NCI-H82 (cell line): ENCODE measurements at places on chromosomes 5 and 9.

DNA sequence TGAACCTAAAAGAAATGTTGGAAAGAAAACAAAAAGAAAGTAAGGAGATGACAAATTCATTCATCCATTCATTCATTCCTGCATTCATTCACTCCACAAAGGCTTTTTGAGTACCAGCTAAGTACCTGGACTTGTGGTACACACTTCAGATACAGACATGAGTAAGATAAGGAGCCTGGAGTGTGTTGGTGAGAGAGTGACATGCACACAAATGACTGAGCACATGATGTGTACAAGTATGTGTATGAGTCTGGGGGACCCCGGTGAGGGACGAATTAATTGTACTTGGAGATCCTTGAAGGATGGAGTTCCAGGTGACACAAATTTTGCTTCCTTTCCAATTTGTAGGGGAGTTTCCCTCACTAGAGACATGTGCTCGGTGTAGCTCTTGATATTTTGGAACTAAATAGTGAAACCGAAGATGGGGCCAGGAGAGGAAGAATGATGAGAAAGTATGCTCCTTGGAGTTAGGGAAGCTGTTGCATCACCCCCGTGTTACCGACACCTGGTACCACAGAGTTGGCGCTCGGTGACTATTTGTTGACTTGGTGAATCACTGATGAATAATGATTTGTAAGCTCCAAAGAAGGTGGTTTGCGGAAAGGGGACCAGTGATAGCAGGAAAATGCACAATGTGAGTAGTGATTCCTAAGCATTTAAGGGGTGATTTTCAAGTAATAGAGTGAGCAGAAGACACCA is 509.8 kb downstream of the CCDC171 start:
- no peak for DNase-seq

DNA sequence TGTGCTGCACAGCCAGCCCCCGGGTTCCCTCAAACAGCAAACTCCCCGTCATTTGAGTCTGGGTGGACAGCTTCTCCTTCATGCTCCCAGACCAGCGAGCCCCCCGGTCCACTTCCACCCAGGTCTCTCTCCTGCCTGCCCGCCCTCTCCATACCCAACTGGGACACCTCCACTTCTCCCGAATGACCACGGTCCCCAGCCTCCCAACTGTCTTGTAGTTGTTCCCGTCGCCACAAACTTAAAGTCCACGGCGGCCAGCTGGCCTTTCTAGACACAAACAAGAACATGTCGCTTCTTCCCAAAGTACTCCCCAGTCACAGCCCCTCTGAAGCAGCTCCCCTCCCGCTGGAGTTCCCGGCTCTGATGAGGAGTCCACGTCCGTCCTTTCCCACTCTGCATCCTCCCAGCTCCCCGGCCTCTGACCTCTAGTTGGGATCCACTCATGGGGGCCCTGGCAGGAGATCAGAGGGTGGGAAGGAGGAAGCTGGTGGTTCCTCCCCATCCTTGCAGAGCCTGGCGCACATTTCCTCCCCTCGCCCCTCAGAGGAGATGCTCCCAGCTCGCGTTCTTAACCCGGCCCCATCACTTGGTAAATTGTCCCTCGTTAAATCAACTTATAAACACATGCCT is 24.1 kb upstream of the PPP1R26 start:
- DNase-seq, result no peak

DNA sequence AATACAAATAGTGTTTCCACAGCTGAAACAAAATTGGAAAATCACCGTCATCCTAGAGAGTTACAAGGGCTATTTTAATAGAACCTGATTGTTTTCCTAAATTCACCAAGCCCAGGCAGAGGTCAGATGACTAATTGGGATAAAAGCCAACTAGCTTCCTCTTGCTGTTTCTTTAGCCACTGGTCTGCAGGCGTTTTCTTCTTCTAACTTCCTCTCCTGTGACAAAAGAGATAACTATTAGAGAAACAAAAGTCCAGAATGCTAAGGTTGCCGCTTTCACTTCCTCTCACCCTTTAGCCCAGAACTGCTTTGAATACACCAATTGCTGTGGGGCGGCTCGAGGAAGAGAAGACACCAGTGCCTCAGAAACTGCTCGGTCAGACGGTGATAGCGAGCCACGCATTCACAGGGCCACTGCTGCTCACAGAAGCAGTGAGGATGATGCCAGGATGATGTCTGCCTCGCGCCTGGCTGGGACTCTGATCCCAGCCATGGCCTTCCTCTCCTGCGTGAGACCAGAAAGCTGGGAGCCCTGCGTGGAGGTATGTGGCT is at the start of gene TLR4:
TLR4 (plus strand) TSS at position 380 of the 552 bp plus-strand sequence; CDS start at position 450, 70 bp downstream.
- DNase-seq, result no peak

DNA sequence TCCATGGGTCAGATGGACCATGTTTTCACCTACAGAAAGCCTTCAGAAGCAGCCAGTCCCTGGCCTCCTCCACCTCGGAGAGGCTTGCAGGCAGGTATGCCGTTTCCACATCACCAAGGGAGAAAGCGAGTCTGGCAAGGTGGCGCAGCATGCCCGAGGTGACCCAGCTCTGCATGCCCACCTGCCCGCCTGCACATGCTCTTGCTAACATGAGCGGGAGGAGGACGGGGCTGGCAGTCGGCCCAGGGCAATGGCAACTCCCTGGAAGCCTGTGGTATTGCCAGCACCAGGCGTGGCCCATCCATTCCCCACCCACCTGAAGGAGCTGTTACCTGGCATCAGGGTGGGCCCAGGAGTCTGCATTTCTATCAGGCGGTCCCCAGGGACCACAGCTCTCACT is 3.3 kb upstream of the NINJ1 start:
- DNase-seq, result no peak

DNA sequence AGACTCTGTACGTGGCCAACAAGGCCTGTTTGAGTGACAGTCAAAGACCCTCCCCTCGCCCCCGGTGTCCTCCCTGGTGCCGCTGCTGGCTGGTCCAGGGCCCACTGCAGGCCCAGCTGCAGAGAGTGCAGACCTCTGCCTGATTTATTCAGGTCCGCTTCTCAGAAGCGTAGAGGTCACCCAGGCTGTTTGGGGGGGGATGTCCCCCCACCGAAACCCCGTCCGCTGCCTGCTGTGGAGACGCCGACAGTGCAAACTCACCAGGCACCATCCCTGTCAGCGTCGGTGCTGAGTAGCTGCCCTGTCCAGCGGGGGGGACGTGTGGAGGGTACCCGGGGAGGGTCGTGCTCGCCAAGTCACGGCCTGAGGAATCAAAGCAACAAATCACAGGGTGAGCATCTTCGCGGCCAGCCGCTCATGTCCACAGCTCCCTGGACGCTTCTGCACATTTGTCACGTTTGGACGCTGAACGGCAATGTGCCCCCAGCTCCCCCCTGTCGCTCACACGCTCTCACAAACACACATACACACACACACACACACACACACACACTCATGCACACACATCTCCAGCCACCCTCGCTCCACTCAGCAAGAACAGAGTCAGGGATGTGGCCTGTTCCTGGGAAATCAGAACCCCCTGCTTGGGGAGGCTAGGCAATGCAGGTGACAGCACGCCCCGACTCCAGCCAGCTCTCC is 152.2 kb downstream of the PAX5 start:
- DNase-seq, result no peak
